Ascending aorta (tissue), 2 donors: ENCODE measurements at places on chromosomes 13 and 19. TPM values are rescaled to one million over a fixed set of nuclear protein-coding genes. Genes with fewer than 3 reads are reported as not detected.

DNA sequence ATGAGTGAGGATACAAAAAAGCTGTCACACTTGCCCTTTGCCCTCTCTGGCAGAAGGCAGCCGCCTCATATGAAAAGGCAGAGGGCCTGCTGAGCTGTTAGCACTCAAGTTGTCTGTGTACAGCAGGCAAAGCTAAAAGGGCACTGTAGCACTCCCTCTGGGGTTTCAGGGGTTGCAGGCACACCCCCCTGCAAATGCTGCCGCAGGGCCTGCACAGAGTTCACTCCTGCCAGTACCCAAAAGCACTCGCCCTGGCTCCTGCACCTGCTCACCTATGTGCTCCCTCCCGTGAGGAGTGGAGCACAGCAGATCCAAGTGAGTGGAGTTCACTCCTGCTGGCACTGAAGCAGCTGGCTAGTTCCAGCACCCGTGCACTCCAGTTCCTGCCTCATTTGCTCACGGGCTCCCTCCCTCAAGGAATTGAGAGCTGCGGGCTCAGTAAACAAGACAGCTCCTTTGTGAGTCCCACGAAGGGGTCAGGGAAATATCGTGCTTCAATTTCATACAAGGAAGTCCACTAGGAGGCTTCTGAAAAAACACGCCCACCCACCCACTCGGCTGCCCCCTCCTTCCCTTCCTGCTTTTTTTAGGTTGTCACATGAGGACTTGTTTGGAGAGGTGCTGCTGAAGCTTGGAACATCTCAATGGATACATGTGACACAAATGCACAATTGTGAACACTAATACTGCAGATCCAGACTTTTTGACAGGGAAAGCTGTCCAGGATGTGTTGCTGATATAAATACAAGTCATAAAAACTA, 9.9 kb upstream of the RCBTB2 start:
- DNase-seq = no peak

- DNase-seq = no peak
Measured at GRCh38 chr19:47786566-47786965, 8.1 kb downstream of the SELENOW start.

DNA sequence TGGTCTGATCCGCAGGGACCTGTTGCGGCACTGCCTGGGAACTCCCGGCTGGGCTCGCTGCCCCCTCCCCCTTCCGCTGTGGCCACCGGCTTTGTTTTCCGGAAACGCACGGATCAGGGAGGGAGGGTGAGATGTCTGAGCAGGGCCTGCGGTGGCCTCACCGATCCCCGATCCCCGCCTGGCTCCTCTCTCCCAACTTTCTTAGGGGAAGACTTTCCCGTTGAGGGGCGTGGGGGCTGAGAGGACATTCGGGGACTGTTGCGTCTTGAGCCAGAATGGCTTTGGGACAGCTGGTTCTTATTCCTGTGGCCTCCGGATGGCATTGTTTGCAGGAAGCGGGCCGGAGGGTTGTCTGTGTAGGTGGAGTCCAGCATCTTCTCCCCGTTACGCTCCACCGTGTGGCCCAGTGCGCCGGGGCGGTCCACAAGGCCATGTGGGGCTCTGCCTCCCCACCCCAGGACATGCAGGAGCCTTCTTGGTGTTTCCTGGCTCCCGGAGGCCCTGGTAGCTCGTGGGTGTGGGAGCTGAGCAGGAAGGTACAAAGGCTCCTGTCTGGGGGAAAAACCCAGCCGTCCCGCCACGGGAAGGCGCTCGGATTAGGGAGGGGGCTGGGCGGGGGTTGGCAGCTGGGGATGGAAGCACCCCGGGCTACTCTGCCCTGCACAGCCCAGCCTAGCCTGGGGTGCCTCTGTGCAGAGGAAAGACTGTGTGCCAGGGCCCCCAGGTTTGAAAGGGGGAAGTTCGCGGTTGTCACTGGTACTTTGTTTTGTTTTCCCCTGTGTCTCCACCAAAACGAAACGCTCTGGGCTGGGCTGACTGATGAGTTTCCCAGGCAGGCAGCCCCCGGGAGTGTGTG, 1.3 kb downstream of the CSNK1G2 start:
- peak; percentile 89 for DNase-seq

The PLEKHF1 gene
- total RNA-seq = 68.3 TPM

DNA sequence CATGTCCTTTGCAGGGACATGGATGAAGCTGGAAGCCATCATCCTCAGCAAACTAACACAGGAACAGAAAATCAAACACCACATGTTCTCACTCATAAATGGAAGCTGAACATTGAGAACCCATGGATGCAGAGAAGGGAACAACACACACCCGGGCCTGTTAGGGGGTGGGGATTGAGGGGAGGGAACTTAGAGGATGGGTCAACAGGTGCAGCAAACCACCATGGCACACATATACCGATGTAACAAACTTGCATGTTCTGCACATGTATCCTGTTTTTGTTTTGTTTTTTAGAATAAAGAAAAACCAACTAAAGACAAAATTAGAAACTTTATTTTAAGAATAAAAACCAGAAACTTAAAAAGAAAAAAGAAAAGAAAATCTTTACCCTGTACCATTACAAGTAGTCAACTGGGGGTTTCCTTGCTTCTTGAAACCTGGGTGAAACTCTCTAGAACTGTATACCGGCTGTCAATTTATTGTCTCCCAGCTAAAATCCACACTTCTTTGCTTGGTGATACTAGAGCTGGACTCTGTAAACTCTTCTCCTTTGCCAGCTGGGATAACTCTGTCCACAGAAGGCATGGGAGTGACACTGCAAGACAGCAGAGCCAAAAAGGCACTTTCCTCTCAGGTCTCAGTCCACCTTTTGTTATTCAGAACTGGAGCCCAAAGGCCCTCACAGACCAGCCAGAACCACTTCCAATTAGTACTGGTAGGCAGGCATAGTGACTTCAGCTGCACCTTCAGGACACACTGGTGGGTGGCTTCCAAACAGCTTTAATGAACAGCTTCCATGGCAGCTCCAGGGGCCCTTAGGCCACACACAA, 9.0 kb downstream of the MICU2 start:
- no peak for DNase-seq

The SLC46A3 gene
- 2.8 TPM for total RNA-seq

The PRKCSH gene
- 208 TPM for total RNA-seq

The PSG3 gene
- total RNA-seq = not detected

The MBD3L3 gene
- not detected for total RNA-seq

DNA sequence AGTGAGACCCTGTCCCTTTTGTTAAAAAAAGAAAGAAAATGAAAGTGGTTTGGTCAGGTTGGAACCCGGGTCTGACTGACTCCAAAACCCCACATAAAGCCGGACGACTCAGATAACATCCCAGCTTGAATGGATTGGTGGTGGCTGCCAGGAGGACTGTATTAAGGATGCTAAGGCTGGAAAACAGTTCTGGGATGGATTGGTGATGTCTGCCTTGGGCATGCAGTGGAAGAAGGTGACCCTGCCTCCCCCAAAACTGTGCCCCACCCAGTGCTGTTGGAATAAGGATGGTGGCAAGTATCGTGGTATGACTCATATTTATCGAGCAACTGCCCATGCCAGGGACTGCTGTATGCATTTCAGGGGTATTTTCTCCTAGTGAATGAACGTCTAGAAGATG, 18.5 kb upstream of the COLGALT1 start:
- no peak for DNase-seq

DNA sequence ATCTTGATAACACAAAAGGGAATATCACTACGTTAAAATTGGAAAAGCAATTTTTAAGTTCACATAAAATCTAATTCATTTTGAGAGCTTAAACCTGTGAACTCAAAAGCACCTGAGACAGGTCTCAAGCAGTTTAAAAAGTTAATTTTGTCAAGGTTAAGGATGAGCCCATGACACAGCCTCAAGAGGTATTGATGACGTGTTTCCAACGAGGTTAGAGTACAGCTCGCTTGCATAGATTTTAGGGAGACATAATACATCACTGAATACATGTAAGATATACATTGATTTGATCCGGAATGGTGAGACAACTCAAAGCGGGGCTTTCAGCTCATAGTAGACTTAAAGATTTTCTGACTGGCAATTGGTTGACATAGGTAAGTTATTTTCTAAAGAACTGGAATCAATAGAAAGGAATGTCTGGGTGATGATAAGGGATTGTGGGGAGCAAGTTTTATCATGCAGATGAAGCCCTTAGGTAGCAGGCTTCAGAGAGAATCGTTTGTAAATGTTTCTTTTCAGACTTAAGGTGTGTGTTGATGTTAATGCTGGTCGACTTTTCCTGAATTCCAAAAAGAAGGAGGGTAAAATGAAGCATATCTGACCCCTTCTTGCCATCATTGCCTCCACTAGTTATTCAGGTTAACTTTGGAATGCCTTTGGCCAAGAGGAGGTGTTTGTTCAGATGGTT, 2890.6 kb downstream of the PCDH9 start:
- DNase-seq = no peak

DNA sequence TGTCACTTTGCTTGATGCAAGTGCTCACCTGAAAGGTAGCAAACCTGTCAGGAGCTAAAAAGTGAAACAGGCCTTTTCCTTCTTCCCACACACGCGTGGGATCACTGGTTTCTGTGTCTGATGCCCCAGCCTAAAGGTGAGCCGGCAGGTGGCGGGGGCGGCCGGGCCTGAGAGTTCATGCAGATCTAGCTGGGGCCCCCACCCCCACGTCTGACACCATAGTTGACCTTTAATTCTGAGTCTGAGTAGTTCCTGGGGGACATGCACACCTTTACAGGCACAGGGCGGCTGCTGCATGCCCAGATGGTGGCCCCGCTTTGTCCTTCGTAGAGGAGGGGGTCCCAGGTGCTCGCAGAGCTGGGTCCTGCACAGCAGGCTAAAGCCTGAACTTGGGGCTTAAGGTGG, 345.3 kb downstream of the TEX29 start:
- no peak for DNase-seq

DNA sequence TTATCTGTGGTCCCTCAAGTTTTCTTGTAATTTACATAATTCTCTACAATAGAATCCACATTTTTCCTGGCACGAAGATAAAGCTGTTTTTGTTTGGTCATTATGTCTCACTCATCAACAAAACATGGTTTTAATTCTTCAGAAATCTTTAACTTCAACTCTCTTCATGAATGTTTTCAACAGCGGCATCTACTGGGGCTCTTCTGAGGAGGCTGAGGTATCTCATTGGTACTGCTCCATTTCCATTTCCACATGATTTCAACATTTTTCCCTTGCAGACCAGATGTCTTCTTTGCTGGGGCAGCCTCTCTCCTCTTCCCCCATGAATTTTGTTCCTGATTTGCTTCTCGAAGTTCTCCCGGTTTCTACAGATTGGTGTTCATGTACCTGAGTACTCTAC, 5.8 kb upstream of the KBTBD7 start:
- DNase-seq = no peak

- no peak for DNase-seq
Measured at GRCh38 chr19:48772503-48772953, 17.2 kb downstream of the FGF21 start.

DNA sequence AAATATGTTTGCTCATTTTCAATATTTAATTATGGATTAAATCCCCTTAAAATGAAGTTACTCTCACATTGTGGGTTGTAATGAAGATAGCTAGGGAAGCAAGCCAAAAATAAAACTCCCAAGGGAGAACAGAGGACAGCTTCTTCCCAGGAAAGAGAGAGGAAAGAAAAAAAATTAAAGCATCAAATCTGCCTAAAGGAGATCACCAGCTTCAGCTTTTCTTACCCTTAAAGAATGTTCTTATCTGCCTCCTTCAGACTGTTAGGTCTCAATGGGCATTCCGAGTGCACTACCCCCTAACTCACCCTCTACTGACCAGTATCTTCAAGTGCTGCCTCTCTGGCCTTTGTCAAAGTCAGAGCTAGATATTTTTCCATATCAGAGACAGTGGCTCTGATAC, 55.2 kb downstream of the XPO4 start:
- no peak for DNase-seq

DNA sequence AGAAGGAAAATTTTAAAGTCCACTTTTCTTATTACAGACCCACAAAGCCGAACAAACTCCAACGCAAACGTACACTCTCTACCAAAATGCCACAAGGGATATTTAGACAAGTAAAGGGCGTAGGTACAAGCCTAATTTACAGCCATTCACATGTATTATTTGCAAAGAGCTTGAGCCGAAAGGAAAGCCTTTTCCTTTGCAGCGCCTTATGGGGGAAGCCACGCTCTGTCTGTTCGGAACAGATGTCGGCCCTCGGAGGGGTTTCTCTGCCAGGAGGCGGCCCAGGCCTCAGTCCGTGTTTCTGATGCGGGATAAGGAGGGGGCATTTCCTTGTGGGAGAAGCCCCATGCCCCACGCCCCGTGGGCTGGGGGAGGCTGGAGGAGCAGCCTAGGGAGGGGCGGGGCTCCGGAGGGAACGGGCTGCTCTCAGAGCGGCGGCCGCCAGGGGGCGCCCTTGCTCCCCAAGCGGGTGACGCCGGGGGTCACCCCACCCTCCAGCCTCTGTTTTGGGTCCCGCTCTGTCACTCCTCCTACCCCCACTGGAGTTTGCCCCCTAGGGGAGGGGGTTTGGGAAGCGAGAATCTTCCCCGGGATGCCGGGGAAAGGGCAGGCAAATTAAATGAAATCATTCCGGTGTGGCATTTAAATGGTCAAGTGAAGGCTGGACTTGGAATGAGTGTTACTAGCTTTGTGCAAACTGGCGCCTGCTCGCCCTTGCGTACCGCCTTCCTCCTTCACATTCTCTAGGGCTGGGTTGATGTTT, 2.9 kb downstream of the HTR2A start:
- DNase-seq = no peak

DNA sequence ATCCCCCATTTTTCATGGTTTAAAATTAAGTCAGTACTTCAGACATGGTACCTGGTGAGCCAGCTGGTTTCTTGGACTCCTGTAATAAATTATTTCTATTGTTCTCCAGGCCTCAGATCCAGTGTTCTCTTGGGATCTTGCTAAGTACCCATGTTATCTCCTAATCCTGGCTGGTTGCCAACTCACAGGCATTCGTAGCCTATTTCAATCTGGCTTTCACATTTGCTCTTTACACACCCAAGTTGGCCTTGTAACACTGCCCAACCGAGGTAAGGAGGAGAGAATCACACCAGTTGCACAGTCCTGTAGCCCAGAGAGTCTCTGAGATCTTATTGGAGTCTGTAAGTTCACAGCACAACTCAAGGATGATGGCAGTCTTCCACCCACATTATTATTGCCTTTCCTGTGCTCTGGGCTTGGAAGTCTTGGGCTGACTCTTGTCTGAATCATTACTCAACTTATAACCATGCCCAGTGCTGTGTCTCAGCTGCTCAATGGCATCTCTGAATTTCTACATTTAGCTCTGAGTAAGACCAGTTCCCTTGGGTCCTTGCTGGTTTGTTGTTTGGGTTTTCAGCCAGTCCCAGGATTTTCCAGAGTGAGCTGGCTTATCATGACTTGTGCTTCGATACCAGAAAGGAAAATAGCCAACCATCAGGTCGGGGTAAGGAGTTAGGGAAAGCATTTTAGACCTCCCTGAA, 76.6 kb upstream of the KLF12 start:
- peak; percentile 30 for DNase-seq

DNA sequence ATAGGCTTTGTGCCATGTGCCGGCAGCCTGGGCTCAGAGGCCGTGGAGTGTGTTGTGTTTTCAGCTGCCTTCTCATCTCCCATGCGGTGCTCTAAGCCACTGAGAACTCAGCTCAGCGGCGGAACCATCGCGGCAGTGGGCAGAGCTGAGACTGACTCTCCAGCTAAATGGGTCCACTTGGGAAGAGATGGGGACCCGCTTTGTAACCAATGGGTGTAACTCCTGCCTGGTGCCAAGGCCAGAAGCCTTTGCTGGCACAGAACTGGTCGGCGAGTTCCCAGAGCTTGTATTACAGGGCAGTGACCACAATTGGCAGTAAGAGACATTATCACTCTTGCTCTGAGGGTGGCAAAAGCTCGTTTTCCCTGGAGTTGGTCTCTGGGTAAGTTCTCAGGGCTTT, 183.0 kb downstream of the STK24 start:
- no peak for DNase-seq
